ENCODE measurements at places on chromosomes 12 and 14. TPM values are rescaled to one million over a fixed set of nuclear protein-coding genes. Genes with fewer than 3 reads are reported as not detected.

DNA sequence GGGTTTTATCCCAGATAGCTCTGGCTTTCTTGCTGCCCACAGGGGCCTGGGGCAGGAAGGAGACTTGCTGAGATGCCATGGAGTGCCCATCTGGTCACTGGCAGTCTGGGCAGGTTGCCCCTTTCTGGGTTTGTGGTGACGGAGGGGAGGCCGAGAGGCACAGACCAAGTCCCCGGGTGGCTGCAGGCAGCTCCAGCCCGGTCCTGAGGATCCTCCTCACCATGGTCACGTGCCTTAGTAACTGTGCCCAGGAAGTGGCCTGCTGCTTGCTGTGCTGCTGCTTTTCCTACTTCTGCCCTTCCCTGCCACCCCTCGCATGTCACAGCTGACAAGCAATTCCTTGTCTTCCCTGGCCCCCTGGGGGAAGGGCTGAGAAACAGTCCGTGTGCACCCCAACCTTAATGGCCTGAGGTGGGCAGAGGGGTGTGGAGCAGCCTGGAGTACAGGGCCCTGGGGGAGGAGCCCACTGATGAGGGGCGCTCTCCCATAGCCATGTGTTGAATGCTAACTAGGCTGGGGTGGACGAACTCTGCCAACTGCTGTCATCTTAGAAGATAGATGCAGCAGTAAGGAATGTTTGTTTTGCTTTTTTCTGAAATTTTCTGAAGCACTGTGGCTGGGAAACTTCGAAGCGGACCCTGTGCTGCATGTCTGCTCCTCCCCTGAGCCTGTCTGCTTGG lies 54.9 kb upstream of the SRSF5 start:
- no peaks in the 10 kb centered on the region for H3K36me3 ChIP-seq
- DNase-seq: no peak
- peaks cover 45% of the 10 kb centered on the region for H3K4me1 ChIP-seq
- peak overlapping the region; percentile 72 for H3K27ac ChIP-seq

DNA sequence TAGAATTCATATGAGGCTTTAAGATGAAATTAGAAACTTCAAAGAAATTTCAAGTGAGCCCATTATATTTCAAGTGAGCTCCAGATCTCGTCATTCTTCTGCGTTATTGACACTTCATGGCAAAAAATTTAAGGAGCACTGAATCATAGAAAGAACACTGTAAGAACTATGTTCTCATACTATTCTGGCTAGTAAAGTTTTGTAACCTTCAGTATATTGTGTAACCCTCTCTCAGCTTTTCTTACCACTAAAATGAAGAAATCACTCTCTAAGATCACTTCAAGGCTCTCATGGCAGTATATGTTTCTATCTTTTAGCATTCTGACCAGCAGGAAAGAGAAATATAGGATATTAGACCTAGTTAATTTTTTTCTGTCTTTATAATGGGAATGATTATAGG lies 6.3 kb downstream of the GPHN start:
- H3K4me1 ChIP-seq: peaks cover 4% of the 10 kb centered on the region
- no peak for DNase-seq
- H3K27ac ChIP-seq: no peak overlapping the region
- no peak overlapping the region for H3K4me3 ChIP-seq
- H3K27me3 ChIP-seq: no peaks in the 10 kb centered on the region
- H3K36me3 ChIP-seq: no peaks in the 10 kb centered on the region

DNA sequence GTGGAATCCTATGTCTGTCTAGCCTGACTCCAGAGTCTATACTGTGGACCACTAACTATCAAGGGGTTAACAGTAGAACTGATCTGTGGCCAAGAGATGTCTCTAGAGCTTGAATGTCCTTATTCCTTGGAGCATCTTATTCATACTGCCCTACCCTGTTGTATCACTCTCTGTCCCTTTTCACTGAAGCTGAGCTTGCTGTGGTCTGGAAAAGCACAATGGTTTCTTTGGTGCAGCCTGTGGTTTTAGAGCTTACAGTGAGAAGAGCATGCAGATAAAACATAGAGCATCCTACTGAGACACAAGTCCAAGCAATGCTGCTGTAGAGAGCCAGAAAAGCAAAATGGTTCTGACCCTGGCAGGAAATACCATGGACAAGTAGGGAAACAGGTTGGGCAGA lies 367.0 kb upstream of the ATP2B1 start:
- no peak for DNase-seq
- no peak overlapping the region for H3K27ac ChIP-seq
- no peaks in the 10 kb centered on the region for H3K27me3 ChIP-seq
- H3K4me1 ChIP-seq: no peaks in the 10 kb centered on the region

- no peak overlapping the region for H3K27ac ChIP-seq
- peak; percentile 95 for DNase-seq
- no peaks in the 10 kb centered on the region for H3K27me3 ChIP-seq
- H3K36me3 ChIP-seq: no peaks in the 10 kb centered on the region
- H3K4me3 ChIP-seq: no peak overlapping the region
Observed at GRCh38 chr12:109432842-109433304, 44.2 kb downstream of the KCTD10 start.

DNA sequence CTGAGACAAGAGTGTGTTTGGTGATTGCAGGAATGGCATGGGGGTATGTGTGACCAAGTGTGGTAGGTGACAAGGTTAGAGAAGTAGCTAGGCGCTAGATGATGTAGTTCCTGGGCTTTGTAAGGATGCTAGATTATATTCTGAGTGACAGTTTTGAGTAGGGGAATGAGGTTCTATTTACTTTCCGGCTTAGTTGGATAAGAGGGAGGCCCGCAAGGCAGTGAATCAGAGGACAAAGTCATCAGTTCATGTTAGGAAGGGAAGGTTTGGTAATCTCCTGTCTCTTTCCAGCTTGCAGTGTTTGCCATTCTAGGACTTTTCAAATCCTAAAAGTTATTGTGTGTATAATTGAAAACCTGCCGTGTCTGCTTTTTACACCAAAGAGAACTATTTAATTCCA lies 45.0 kb downstream of the CFAP54 start:
- H3K27ac ChIP-seq: no peak overlapping the region
- no peaks in the 10 kb centered on the region for H3K36me3 ChIP-seq
- H3K27me3 ChIP-seq: no peaks in the 10 kb centered on the region
- DNase-seq: no peak

GRCh38 chr14:30214014-30214413 lies 286.4 kb upstream of the PRKD1 start:
- no peaks in the 10 kb centered on the region for H3K36me3 ChIP-seq
- H3K27ac ChIP-seq: no peak overlapping the region
- no peaks in the 10 kb centered on the region for H3K4me1 ChIP-seq

DNA sequence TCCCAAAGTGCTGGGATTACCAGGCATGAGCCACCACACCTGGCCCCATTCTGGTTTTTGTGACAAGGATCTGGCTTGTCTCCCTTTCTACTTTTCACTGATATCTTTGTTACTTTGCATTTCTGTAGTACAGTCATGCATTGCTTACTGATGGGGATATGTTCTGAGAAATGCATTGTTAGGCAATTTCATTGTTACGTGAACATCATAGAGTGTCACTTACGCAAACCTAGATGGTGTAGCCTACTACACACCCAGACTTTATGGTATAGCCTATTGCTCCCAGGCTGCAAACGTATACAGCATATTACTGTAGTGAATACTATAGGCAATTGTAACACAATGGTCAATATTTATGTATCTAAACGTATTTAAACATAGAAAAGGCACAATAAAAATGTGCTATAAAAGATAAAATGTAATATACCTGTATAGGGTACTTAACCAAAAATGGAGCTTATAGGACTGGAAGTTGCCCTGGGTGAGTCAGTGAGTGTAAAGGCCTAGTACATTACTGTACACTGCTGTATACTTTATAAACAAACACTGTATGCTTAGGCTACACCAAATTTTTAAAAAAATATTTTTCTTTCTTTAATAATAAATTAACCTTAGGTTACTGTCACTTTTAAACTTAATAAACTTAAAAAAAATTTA lies 16.0 kb downstream of the MRPL42 start:
- H3K4me1 ChIP-seq: no peaks in the 10 kb centered on the region
- H3K36me3 ChIP-seq: no peaks in the 10 kb centered on the region
- H3K27me3 ChIP-seq: no peaks in the 10 kb centered on the region
- no peak for DNase-seq

DNA sequence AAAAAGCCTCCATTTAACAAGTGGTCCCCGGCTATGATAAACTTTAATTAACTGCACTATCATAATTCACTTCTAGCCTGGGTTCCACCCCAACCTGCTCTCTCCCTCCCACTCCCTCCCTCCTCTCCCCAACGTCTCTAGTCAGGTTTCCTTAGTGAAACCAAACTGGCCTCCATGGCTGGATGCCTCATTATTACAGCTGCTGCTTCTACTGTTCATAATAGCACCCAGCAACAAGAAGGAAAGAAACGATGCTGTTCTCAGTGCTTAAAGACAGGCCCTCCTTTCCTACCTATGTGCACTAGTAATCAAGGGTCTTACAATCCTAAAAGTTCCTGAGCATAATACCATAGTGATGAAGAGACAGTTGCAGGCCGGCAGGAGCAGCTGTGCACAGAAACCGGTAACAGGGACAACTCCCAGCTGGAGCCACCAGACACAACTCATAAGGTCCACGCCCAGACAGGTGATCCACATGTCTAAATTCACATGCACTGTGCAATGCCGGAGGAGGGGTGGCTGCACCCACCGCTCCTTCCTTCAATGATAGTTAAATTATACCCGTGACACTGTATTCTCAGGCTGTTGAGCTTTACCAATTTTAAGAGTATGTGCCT lies 6.2 kb downstream of the IRF2BPL start:
- no peak overlapping the region for H3K4me3 ChIP-seq
- no peak for DNase-seq
- no peak overlapping the region for H3K27ac ChIP-seq
- H3K27me3 ChIP-seq: no peaks in the 10 kb centered on the region
- H3K36me3 ChIP-seq: no peaks in the 10 kb centered on the region

- H3K27ac ChIP-seq: no peak overlapping the region
- peaks cover 6% of the 10 kb centered on the region for H3K4me1 ChIP-seq
- no peaks in the 10 kb centered on the region for H3K36me3 ChIP-seq
- DNase-seq: no peak
- no peaks in the 10 kb centered on the region for H3K27me3 ChIP-seq
Observed at GRCh38 chr12:30826276-30826675, 71.5 kb upstream of the CAPRIN2 start.

DNA sequence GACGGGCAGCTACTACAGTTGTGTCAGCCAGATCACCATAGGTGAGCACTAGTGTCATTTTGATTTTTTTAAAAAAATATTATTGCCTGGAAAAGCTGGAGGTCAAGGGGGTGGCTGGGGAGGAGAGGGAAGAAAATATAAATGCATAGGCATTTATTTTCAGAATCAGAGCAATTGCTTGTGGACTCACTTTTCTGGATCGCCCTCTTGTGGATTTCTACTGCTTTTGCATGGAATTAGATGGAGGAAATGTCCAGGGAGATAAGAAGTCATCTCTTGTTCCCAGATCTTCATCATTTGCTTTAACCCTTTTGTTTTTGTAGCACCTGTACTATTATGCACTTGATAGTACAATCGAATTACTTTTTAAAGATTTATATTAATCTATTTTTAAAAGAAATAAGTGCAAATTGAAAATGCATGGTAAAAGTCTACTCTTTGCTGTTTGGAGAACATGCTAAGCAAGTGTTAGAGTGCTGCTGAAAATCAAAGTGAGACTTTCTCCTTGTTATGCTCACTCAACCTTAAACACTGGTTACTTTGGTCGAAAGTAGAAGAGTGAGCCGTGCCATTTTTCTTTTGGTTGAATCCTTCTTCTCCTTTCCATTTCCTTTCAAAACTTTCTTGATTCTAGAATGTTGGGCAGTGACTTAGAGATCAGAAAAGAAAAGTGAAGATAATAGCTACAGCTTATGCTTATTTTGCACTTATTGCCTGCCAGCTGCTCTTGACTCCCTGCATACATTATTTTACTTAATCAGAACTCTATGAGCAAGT lies 60.6 kb upstream of the ANO4 start:
- H3K27me3 ChIP-seq: no peaks in the 10 kb centered on the region
- H3K27ac ChIP-seq: no peak overlapping the region
- no peaks in the 10 kb centered on the region for H3K36me3 ChIP-seq
- no peak overlapping the region for H3K4me3 ChIP-seq
- H3K4me1 ChIP-seq: no peaks in the 10 kb centered on the region

GRCh38 chr12:82912406-82912805 lies 225.7 kb downstream of the TMTC2 start:
- H3K27me3 ChIP-seq: no peaks in the 10 kb centered on the region
- no peaks in the 10 kb centered on the region for H3K36me3 ChIP-seq
- H3K4me3 ChIP-seq: no peak overlapping the region
- H3K4me1 ChIP-seq: no peaks in the 10 kb centered on the region

BHLHE41 gene
- 0.66 TPM for polyA plus RNA-seq

GRCh38 chr12:81261508-81262207 lies 183.8 kb downstream of the ACSS3 start:
- H3K27me3 ChIP-seq: no peaks in the 10 kb centered on the region
- H3K27ac ChIP-seq: no peak overlapping the region
- no peak overlapping the region for H3K4me3 ChIP-seq
- no peaks in the 10 kb centered on the region for H3K4me1 ChIP-seq

DNA sequence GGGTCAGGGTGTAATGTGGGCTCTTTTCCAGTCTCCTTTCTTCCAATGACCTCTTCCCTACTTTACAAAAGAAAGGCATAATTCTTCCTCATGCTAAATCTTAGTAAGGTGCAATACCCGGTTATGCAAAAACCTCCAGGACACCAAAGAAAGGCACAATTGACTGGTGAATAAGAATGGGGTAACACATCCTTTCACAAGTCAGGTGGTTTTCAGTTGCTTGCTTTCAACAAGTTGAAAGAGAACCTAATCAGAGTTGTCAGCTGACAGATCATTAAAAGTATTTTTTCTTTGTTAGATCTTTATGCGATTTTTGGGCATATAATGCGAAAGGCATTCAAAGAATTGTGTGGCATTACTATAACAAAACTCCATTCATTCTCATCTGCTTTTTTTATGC lies 1.3 kb upstream of the AEBP2 start:
- H3K4me1 ChIP-seq: peaks cover 11% of the 10 kb centered on the region
- no peaks in the 10 kb centered on the region for H3K27me3 ChIP-seq
- H3K4me3 ChIP-seq: no peak overlapping the region
- no peak overlapping the region for H3K27ac ChIP-seq

GRCh38 chr14:29712601-29713000 lies 215.0 kb downstream of the PRKD1 start:
- H3K27me3 ChIP-seq: no peaks in the 10 kb centered on the region
- no peak overlapping the region for H3K27ac ChIP-seq
- H3K4me1 ChIP-seq: no peaks in the 10 kb centered on the region
- H3K36me3 ChIP-seq: no peaks in the 10 kb centered on the region
- no peak overlapping the region for H3K4me3 ChIP-seq

DNA sequence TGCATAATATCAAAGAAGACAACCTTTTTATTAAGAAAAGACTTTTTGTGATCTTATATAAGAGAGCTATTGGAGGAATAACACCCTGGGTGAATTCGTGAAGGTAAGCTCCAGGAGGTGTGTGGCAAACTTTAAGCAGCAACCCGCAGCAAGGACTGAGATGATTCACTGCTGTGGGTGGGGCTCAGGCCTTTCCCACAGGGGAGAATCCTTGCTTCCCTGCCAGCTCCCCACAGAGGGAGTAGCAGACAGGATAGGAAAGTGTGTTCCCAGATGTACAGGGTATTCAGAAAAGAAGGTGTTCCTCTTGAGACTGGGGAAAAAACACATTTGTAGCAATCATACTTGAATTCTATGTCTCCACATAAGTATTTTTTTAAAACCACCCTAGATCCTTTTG lies 9.2 kb downstream of the NDUFA12 start:
- H3K4me3 ChIP-seq: no peak overlapping the region
- DNase-seq: no peak

All from left lung (tissue), 14 donors.